Placental epithelial cell (primary cell): ENCODE measurements at places on chromosomes 16 and 17. TPM values are rescaled to one million over a fixed set of nuclear protein-coding genes. Genes with fewer than 3 reads are reported as not detected.

The OR1F1 gene
- total RNA-seq = not detected in 2 replicates

The ITGA3 gene
- total RNA-seq = 35.3 and 92.4 TPM in 2 replicates

The PLCG2 gene
- 0.54 and 1.2 TPM in 2 replicates for total RNA-seq

The RHBDF1 gene
- 41.8 and 43.2 TPM in 2 replicates for total RNA-seq

The MT3 gene
- total RNA-seq = not detected in 2 replicates

The FAM83G gene
- total RNA-seq = 19.2 and 39.8 TPM in 2 replicates

The TEKT5 gene
- total RNA-seq = 0.39 TPM in 1 of 2 replicates, not detected in the other

The TP53TG3B gene
- not detected in 2 replicates for total RNA-seq

The ACBD4 gene
- total RNA-seq = 2.5 and 4.3 TPM in 2 replicates

The NDUFAF8 gene
- total RNA-seq = 14.5 and 20.9 TPM in 2 replicates

The CCL7 gene
- not detected in 2 replicates for total RNA-seq

The LSM12 gene
- 20.8 and 50.0 TPM in 2 replicates for total RNA-seq

The ITGA2B gene
- total RNA-seq = 0.11 and 1.2 TPM in 2 replicates

The KRT40 gene
- total RNA-seq = not detected in 2 replicates

The EXOSC6 gene
- 21.2 and 23.2 TPM in 2 replicates for total RNA-seq

The TPSAB1 gene
- not detected in 2 replicates for total RNA-seq

The RPL13 gene
- 2,619 and 3,285 TPM in 2 replicates for total RNA-seq

The GDPD3 gene
- total RNA-seq = 1.1 and 2.7 TPM in 2 replicates

The PTX4 gene
- total RNA-seq = not detected in 2 replicates

The IGF2BP1 gene
- 20.4 and 24.3 TPM in 2 replicates for total RNA-seq
